HS-27A (cell line): ENCODE measurements at places on chromosomes 3 and 15.

DNA sequence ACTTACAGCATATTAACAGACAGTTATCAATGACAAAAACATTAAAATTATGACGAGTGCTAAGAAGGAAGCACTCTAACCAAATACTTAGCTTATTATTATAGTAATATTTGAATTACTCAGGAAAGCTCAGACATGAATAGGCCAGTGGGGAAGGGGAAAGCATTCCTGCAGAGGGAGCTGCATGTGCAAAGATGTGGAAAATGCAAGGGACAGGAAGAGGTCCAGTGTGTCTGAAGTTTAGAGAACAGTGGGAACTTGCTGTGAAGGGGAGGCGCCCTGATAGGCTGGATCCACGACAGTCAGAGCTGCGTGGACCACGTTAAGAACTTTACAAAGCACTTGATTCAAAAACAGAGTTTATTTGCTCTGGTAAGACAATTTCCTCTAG, 1.2 kb upstream of the SPICE1 start:
- no peak for DNase-seq

DNA sequence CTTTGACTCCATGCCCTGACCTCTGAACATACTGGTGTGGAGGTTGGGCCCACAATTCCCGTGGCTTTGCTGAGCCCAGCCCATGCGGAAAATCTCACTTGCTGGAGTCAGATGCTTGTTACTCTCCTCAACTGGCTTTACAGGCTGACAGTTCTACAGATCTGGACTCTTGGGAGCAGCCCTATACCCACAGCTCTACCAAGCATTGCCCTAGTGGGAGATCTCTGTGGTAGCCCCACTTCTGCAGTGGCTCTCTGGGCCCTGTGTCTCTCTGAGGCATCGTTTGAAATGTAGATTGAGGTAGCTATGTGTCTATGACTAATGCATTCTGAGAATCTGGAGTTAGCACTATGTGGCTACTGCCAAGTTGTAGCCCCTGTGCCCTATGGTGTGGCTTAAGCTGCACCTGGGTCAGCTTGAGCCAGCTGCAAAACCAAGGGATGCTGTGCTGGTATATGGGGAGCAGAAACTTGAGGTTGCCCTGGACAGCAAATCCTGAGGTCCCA, 625.8 kb upstream of the ALCAM start:
- DNase-seq: no peak

- no peak for DNase-seq
These were observed 181.6 kb downstream of the MEGF11 start for GRCh38 chr15:66071921-66072295.

GRCh38 chr3:113454630-113455029, 13.3 kb upstream of the CFAP44 start:
- DNase-seq: no peak
